Kidney (tissue), 22 donors: ENCODE measurements at places on chromosomes 3 and 15. TPM values are rescaled to one million over a fixed set of nuclear protein-coding genes. Genes with fewer than 3 reads are reported as not detected.

Gene PPP4R2
- total RNA-seq = 72.0 TPM

DNA sequence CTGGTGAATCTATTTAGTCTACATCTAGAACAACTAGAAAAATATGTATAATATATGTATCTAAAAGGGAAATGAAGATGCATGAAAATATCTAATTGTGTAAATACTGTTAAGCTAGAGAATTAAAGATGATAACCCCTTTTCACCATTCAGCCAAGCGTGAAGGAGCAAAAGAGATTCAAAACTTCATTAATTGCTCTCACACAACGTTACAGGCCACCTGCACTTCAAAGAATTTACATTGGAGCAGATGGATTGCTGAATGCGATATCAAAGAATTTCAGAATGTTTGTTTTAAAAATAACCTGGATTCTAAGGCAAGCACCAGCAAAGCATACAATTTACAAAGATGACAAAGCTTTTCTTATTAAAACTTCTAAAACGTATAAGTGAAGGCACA lies 243.2 kb downstream of the ROBO2 start:
- DNase-seq = no peak
- no peaks in the 10 kb centered on the region for H3K27me3 ChIP-seq

GRCh38 chr15:39244776-39245175 lies 336.1 kb upstream of the THBS1 start:
- H3K4me1 ChIP-seq = no peaks in the 10 kb centered on the region
- no peaks in the 10 kb centered on the region for H3K27me3 ChIP-seq
- H3K4me3 ChIP-seq = no peak overlapping the region
- no peak for DNase-seq

GRCh38 chr3:151724576-151725562 lies 8.9 kb upstream of the AADACL2 start:
- H3K27ac ChIP-seq = no peak overlapping the region
- H3K4me3 ChIP-seq = no peak overlapping the region
- DNase-seq = no peak
- H3K4me1 ChIP-seq = no peaks in the 10 kb centered on the region
- no peaks in the 10 kb centered on the region for H3K36me3 ChIP-seq

GRCh38 chr15:26098801-26099200 lies 235.7 kb upstream of the ATP10A start:
- H3K27ac ChIP-seq = no peak overlapping the region
- H3K27me3 ChIP-seq = no peaks in the 10 kb centered on the region
- no peaks in the 10 kb centered on the region for H3K36me3 ChIP-seq
- no peak overlapping the region for H3K4me3 ChIP-seq
- H3K4me1 ChIP-seq = no peaks in the 10 kb centered on the region

GRCh38 chr3:139694542-139694941 lies 16.8 kb upstream of the NMNAT3 start:
- no peaks in the 10 kb centered on the region for H3K27me3 ChIP-seq
- no peaks in the 10 kb centered on the region for H3K36me3 ChIP-seq
- no peak overlapping the region for H3K4me3 ChIP-seq
- no peaks in the 10 kb centered on the region for H3K4me1 ChIP-seq

Gene SMAD6
- 23.0 TPM for total RNA-seq

Gene FBLN2
- 43.4 TPM for total RNA-seq

DNA sequence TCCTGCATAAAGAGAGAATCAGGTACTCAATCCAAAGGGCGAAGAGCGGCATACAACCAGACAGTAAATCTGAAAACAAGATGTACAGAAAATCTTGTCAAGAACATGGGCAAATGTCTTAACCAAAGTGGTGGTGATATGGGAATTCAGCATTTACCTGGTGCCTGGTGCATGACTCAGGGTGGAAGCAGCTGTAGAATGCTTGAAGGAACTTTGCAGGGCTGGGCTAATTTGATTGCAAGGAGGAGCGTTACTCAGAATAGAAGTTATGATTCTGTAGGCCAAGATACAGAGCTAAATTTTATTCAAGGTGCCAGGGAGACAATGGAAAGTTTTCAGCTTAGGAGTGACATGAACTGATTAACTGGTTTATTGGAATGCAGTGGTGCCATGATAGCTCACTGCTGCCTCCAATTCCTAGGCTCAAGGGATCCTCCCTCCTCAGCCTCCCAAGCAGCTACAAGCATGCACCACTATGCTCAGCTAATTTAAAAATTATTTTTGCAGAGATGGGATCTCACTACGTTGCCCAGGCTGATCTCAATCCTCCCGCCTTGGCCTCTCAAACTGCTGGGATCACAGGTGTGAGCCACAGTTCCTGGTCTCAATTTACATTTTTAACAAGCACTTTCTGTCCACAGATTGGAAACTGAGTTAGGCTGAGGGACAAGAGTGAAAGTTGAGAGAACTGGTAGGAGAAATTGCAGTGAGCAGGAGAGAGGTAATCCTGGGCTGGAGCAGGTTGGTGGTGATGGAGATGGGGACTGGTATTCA lies 91.5 kb upstream of the TBC1D5 start:
- no peak overlapping the region for H3K27ac ChIP-seq
- no peaks in the 10 kb centered on the region for H3K4me1 ChIP-seq
- no peak for DNase-seq
- H3K36me3 ChIP-seq = no peaks in the 10 kb centered on the region
- no peak overlapping the region for H3K4me3 ChIP-seq
